Erythroblast (primary cell): ENCODE measurements at places on chromosomes 4 and X.

- DNase-seq, result no peak
Observed at GRCh38 chr4:113935190-113935589, 44.3 kb downstream of the ARSJ start.

GRCh38 chr4:187065396-187065795 lies 341.7 kb upstream of the FAT1 start:
- no peak for DNase-seq

DNA sequence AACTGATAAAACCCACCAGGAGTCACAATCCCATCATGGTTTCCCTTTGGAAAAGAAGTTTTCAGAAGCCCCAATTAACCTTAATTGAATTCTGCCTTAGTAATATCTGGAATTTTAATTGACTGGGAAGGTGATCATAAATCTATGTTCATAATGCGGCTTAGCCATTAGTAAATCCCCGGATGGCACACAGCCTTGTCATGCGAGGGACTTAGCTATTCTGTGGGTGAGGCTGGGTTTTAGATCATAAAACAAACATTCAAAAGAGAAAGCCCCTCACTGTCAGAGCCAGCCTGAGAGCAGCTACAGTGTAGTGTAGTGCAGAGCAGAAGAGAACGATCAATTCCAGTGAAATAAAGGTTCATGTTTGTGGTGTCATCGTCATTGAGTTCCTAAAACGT lies 124.0 kb upstream of the NOCT start:
- DNase-seq, result no peak

DNA sequence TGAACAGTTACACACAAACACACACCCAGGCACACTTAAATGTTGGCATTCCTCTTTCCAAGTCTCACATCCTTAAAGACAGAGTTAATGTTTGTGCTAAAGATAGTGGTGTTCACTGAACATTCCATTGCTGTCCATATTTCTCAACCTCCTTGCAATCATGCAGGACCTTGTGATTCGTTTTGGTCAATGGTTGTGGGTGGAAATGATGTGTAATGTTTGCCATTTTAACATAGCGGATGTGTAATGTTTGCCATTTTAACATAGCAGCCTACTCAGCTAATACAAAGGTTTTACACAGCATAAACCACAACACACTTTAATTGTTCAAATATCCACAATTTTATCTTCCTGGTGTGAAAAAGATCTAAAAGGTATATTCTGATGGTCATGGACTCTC lies 93.9 kb downstream of the CEP44 start:
- DNase-seq, result no peak

- DNase-seq, result no peak
Observed at GRCh38 chr4:46389301-46389775, 590 bp downstream of the GABRA2 start.

- no peak for DNase-seq
Observed at GRCh38 chr4:152100379-152101201, 339.8 kb upstream of the GATB start.

DNA sequence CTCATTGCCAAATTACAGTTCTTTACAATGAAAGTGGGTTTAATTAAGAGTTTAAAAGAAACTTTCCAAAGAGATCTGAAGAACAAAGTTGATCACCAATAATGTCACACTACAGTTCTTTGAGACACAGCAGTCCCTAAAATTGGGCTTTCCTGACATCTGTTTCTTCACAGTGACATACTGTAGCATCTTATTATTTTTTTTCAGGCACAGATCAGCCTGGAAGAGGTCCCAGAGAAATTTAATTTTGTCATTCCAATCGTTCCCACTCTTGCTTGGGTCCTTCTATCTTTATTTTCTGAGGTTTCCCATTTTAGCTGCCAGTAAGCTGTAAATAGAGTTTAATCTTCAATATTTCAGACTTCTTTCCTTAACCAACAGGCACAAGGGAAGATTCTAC lies 143.1 kb upstream of the FRMPD4 start:
- DNase-seq, result no peak

GRCh38 chrX:132400706-132401105 lies 88.1 kb downstream of the MBNL3 start:
- DNase-seq, result no peak

GRCh38 chr4:150323406-150324325 lies 245.4 kb downstream of the DCLK2 start:
- DNase-seq, result no peak

DNA sequence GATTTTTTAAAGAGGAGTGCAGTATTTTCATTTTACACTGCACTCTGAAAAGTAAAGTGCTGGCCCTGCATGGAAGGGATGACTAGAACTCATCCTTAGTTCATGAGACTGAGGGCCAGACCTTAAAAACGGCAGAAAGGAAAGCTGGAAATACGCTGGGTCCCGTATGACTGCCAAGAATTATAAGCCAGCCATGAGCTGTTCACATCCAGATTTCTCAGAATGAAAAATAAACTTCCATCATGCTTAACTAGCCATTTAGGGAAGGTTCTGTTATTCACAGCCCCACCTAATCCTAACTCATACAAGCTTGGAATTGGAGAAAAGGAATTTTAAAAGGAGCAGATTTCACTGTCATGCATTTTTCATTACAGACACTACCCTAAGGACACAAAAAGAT lies 894.4 kb downstream of the FAT4 start:
- DNase-seq, result no peak

GRCh38 chrX:3743801-3744439 lies 30.5 kb upstream of the PRKX start:
- DNase-seq, result peak; percentile 0

GRCh38 chr4:82215800-82216199 lies 158.0 kb downstream of the HNRNPD start:
- no peak for DNase-seq

- DNase-seq, result peak; percentile 32
Observed at GRCh38 chrX:97685753-97686152, 802.0 kb downstream of the RPA4 start.

DNA sequence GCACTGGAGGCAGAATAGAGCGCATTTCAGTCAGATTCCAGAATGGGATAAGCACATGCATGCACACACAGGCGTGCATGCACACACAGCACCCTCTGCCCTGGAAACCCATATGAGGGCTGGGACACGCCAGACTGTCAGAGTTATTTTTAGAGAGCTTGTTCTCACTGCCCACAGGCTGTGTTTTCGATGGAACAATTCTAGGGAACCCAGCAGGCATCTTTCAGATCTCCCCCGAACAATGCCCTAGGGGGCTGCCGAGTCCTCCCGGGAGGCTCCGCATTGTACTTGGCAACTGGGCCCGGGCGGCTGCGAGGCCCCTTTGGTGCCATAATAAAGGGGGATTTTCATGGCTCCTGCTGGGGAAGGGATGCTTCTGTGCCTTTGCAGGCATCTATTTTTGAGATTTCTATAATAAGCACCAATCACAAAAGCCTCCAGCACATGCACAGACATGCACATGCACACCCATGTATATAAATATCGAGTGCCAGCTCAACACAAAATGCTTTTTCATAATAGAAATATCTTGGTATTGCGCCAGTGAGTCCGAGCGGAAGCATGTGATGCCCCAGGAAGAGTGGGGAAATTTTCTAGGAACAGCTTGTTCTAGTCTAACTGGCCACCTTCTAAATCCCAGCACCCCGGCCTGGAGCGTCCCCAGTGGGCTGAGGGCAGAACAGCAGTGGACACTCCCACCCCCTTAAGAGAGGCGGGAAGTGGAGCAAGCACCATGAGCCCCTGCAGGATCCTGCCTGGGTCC lies 88.5 kb downstream of the PHKA2 start:
- no peak for DNase-seq

- DNase-seq, result no peak
Observed at GRCh38 chrX:120316587-120317283, 5.5 kb upstream of the TMEM255A start.

DNA sequence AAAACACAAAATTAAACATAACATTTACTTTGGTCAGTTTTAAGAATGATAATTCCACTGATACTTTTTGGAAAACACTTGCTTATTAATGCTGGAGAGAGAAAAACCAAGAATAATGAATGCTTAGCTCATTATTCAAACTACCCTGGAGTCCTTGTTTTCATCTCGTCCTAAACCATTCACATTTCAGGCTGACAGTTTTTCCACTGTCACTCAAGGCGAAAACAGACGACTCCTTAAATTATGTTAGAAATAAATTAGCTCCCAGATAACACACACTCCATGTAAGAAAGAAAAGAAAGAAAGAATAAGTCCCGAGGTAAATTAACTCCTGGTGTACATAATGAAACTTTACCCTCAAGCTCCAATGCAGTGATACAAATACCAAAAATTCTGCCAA lies 33.5 kb downstream of the TLR10 start:
- no peak for DNase-seq

DNA sequence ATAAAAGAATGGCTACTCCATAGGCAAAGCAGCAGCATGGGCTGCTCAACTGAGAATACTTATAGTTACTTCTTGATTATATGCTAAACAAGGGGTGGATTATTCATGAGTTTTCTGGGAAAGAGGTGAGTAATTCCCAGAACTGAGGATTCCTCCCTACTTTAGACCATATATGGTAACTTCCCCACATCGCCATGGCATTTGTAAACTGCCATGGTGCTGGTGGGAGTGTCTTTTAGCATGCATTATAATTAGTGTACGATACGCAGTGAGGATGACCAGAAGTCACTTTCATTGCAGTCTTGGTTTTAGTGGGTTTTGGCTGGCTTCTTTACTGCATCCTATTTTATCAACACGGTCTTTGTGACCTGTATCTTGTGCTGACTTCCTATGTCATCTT lies 141.5 kb downstream of the MAGEB17 start:
- DNase-seq, result no peak

DNA sequence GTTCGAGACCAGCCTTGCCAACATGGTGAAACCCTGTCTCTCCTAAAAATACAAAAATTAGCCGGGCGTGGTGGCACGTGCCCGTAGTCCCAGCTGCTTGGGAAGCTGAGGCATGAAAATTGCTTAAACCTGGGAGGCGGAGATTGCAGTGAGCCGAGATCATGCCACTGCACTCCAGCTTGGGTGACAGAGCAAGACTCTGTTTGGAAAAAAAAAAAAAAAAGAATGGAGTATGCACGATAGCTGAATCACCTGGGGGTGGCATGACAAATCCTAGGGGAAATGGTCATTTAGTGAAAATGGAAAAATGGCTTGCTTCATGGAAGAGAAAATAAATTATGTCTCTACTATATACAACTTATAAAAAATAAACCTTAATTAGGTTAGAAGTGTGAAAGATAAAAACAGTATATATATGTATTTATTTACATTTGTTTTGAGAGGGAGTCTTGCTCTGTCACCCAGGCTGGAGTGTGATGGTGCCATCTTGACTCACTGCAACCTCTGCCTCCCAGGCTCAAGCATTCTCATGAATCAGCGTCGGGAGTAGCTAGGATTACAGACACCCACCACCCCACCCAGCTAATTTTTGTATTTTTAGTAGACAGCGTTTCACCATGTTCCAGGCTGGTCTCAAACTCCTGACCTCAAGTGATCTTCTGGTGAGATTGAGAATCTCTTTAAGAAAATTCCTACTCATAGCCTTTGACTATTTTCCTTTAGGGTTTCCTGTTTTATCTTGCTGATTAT lies 19.3 kb upstream of the ING2 start:
- DNase-seq, result no peak

DNA sequence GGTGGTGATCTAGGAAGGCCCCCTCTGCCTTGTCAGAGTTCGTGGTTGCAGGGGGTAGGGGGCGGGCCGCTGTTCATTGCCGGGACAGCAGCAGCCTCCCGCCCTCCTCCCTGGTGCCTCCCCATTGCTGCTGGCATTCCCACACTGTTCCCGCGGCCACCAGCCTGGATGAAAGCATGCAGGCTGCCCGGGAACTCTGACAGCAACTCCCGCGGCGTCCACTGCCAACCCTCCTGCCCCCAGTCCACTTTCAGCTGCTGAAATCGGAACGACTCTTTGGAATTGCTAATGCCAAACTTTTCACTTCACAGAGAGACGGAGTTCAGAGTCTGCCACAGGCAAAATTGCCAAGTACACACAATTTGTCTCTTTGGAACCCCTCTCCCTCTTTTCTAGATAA lies 121.9 kb downstream of the BEND2 start:
- no peak for DNase-seq

GRCh38 chrX:1537031-1537715 lies at the start of gene P2RY8:
P2RY8 (minus strand) TSS chrX:1537185; CDS start chrX:1466558, 70,627 bp downstream.
- DNase-seq, result peak; percentile 37

DNA sequence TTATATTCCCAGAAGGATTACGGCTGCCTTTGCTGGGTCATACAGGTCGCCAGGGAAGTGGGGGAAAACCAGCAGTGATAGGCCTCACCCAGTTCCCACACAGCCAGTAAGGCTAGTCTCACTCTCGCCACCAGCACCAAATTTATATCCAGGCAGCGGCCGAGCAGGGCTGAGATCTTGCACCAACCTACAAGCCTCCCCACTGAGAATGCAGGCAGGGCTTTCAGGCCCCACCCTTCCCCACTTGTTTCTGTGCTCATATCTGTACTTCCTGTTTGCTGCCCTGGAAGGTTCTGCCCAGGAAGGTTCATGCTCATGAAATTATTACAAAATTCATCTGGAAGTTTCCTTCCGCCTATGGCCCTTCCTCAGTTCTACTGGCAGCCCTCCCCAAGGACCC lies 179.7 kb downstream of the STIM2 start:
- no peak for DNase-seq

- no peak for DNase-seq
Observed at GRCh38 chr4:102047616-102048015, 257.1 kb downstream of the BANK1 start.

GRCh38 chr4:81631958-81632441 lies 160.3 kb upstream of the RASGEF1B start:
- no peak for DNase-seq

- no peak for DNase-seq
Observed at GRCh38 chr4:163701916-163702315, 207.4 kb downstream of the TMA16 start.

GRCh38 chr4:165813606-165814005 lies 59.4 kb upstream of the TLL1 start:
- no peak for DNase-seq

DNA sequence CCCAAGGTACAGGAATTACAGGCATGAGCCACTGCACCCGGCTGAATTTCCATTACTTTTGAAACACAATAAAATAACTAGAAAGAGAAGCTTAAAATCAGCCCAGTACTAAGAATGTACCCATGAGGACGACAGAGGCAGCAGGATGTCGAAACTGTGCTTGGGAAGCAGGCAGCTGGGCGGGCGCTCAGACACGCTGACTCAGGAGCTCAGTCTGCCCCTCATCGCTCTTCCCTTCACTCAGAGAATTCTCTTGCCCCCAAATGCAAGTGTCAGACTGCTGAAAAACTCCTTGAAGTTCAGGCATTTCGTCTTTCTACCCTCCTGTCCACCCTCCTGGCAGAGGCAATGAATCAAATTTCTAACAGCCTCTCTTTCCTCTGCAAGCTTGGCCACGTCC lies 41.0 kb upstream of the CDKN2AIP start:
- no peak for DNase-seq
